ENCODE measurements at places on chromosomes 7 and 10. TPM values are rescaled to one million over a fixed set of nuclear protein-coding genes. Genes with fewer than 3 reads are reported as not detected.

THAP5 gene
- 43.6 TPM for total RNA-seq

TNKS2 gene
- total RNA-seq = 30.6 TPM

DNA sequence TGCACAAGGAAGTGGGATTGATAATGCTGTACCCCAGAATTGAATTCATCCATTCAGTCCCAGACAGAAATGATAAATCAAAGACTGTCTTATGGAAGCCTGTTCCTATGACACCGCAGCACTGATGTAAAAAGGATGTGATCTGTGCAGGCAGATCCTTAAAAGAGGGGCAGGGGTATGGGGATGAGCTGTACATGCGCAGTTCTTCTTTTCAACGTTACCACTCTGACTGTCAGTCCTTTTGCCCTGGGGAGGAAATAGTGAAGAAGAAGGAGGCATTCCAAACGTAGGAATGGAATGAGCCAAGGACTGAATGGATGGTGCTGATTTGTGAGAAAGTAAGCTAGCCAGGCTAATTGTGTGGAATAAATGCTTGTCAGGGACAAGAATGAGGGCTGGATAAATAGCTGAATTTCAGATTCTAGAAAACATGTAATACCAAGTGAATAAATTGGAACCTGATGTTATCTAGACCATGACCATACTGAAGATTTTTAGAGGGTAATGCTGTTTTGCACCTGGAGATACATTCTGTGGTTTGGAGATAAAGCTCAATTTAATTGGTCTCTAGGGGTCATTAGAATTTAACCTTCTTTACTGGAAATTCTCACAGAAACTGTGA lies 509.3 kb downstream of the SORCS3 start:
- DNase-seq = no peak

C10orf143 gene
- 0.96 TPM for total RNA-seq

EN2 gene
- total RNA-seq = 0.69 TPM

DNA sequence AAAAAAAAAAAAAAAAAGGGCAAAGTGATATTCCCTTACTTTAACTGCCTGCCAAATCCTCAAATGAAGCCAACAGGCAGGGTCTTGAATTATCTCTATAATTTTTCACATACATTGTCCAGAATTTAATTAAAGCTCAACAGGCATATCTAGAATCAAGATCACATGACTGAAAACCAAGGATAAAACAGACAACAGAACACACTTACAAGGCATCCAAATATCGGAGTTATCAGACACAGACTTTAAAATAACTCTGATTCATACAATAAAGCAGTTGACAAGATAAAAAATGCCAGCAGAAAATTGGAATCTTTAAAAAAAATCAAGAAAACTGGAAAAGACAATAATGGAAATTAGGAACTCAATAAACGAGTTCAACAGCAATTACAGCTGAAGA lies 10.7 kb downstream of the CYTH3 start:
- no peak for DNase-seq

PLEKHS1 gene
- not detected for total RNA-seq

DNA sequence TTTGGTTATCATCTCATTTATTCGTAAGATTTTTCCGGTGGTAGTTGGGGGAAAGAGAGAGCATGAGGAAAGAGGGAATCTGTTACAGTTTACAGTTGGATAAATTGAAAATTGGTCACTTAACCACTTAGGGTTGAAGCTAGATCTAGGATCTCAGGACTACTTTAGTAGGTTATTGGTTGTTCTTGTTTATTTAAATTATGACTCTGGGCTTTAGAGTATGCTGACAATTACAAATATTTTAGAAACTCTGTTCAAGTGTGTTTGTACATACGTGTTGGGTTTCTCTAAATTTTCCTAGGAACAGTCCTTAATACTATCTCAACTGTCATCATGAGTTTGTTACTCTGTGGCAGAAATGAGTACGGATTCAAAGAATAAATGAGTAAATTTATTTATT lies 48.6 kb upstream of the STRIP2 start:
- no peak for DNase-seq

DNA sequence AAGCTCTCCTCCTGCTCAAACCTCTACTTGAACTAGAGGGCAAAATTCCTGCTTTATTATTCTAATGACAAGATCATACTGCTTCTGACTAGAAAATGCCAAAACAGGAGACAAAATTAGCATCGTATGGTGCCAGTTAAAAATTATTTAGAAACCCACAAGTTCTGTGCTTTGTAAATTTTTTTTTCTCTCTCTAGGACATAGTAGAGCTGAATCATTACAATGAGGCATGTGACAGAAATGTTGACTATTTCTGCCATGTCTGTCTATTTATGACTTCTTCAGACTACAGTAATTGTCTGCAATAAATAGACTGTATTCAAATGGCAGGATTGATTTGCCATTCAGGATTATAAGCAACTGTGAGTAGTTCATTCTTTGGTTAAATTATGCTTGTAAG lies 335.8 kb downstream of the PRPF18 start:
- peak; percentile 65 for DNase-seq

SLC16A9 gene
- total RNA-seq = 0.80 TPM

- no peak for DNase-seq
These were observed 120.7 kb upstream of the FAM3C start for GRCh38 chr7:121516821-121517220.

STEAP2 gene
- total RNA-seq = 11.4 TPM

GRCh38 chr10:99394761-99395386 lies 35.5 kb downstream of the GOT1 start:
- DNase-seq = no peak

DNA sequence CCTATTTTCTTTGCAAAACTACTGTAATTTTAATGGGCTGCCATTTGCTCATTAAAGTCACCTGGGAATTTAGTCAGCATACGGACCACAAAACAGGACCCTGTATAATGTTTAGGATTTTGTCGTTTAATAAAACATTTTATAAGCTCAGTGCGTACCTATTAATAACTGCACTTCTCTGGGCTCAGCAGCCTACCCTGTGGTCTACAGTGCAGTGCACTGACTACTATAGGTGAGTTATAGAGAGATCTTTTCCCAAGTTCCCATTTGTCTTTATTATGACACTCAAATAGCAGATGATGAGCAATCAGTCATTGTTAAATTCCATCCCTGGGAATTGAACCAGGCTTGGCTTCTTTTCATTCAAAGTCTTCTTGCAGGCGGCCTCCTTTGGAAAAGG lies 433.4 kb upstream of the NFE2L3 start:
- no peak for DNase-seq

- no peak for DNase-seq
These were observed 241.5 kb downstream of the WDR37 start for GRCh38 chr10:1297566-1298301.

KNDC1 gene
- total RNA-seq = not detected

DNA sequence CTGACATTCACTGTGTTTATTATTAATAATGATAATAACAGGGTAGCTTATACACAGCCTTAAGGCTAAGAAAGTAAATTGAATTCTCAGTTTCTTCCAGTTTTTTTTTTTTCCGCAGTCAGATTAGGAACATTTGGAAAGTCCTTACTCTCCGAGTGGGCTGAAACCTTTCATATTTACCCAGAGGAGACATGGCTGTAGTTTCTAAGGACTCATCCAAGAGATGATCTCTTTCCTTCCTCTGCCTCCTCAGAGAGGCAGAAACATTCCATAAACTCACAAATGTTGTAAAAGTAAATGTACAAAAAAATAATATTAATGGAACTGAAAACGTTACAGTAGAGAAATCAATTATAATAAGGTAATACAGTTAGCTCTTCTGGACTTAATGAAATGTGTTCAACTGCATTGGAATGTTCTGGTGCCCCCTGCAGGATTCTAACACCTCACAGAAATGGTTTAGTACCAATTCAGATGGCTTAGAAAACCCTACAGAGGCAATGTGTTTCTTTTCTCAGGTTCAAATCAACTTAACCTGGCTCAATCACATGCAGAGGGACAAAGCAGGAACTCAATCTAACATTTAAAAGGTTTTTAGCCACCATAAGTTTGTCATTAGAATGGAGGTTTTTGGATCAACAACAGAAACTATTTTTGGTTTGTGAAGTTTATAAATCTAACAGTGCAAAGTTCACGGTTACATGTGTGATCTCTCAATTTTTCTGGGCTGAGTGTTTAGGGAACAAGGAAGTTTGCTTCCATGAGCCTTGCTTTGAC lies 71.7 kb downstream of the ICA1 start:
- peak; percentile 59 for DNase-seq

DNA sequence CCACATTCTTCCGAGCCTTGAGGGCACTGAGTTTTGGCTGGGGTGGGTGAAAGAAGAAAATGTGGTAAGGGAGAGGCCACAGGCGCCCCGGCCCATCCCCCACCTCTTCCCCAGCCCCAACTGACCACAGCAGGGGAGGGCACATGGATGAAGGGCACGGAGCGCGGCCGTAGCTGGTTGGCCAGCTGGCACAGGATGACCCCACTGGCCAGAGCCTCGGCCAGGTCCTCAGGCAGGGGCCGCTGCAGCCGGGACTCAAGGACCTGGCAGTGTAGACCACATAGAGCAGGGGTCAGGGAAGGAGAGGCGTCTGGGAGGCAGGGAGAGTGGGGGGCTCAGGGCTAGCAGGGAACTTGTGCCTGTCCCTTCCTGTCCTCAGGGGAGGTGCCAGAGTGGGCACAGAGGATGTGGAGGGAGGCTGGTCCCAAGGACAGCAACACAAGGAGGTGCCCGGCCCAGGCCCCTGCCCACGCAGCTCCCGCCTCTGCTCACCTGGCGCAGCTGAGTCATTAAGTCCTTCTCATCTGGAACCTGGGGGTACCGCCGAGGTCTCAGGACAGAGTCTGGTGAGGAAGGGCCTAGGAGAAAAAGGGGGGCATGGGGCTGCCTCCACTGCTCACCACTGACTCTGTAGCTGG lies 2.2 kb upstream of the SAP25 start:
- DNase-seq = no peak

AKR1D1 gene
- total RNA-seq = not detected

GRCh38 chr7:22356701-22357310 lies at the start of gene RAPGEF5:
TSS of gene RAPGEF5 (minus strand) at chr7:22357154. CDS start at chr7:22357060, 94 bp downstream.
- DNase-seq = no peak

MRPL43 gene
- total RNA-seq = 99.8 TPM

GRCh38 chr7:120703585-120704240 lies 154.2 kb downstream of the TSPAN12 start:
- DNase-seq = no peak

MSMB gene
- not detected for total RNA-seq

DNA sequence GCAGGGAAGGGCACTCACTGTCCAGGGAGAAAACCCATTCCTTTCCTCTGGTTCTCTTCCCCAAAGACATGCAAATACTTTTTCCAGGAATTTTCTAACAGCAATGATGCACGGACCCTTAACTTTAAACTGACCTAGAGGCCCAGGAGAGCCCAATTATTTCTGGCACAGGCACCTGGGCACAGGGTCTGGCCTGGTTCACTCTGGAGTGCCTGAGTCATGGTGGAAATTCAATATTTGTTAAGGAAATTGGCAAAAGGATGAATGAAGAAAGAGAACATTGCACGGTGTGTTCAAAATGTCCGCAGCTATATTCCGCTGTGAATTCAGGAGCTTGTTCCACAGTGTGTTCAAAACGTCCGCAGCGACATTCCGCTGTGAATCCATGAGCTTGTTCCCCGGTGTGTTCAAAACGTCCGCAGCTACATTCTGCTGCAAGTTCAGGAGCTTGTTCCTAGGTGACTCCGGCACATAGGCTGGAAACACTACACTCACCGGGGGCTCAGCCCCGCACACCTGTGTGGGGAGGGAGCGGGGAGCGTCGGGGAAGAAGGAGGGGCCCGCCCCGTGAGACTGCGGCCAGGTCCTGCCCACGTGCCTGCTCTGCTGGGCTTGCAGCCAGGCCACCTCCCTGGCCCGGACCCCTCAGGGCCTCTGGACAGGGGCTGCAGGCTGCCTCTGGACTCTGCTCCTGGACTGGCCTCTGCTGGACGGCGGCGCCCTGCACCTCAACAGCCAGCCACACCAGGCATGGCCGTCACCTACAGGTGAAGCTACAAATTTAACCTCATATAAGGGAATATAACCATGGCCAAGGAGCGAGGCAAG lies 72.0 kb upstream of the FAM20C start:
- DNase-seq = no peak

GRCh38 chr10:121983852-121984251 lies 5.1 kb upstream of the TACC2 start:
- no peak for DNase-seq

SORBS1 gene
- 3.7 TPM for total RNA-seq

PGAM2 gene
- not detected for total RNA-seq

GRCh38 chr7:101624246-101625001 lies 4.7 kb downstream of the MYL10 start:
- DNase-seq = peak; percentile 77

DNA sequence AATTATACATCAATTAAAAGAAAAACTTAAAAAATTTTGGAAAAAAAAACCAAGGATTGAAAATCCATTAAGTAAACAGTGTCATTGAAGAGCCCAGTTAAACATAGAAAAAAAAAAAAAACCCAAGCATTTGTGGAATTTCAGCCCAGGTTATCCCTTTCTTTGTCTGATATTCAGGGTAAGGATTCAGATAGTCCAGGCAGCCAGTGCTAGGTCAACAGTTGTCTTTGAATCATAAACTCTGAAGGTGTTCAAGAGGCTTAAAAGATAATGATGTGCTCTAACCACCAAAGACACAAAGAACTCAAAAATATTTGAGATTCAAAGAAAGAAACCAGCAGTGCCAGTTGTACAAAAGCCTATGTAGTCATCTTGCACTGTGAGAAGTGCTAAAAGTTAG lies 270.3 kb upstream of the DKK1 start:
- no peak for DNase-seq

NPFFR1 gene
- total RNA-seq = not detected

- DNase-seq = peak; percentile 20
These were observed 46.3 kb upstream of the FZD9 start for GRCh38 chr7:73387221-73387828.

- no peak for DNase-seq
These were observed 115.5 kb downstream of the WDFY4 start for GRCh38 chr10:48800007-48800675.

DNA sequence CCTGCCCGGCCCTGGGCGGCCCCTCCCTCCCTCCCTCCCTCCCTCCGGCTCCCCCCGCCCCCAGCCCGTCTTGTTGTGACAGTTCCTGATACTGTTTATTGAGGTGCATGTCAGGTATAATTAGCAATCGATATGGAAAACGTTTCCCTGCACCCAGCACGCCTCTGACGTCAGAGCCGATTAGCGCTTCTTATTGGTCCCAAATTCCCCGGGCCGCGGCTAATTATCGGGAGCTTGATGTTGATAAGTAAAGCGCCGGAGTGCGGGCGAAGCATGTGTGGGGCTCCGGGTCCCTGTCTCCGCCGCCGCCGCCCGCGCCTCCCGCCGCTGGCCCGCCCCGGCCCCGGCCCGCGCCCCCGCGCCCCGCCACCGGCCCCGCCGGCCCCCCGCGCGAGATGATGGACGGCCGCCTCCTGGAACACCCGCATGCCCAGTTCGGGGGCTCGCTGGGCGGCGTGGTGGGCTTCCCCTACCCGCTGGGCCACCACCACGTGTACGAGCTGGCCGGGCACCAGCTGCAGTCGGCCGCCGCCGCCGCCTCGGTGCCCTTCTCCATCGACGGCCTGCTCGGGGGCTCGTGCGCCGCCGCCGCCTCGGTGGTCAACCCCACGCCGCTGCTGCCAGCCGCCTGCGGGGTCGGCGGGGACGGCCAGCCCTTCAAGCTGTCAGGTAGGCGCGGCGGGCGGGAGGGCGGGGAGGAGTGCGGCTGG lies at the start of gene UNCX:
UNCX (plus strand) TSS at position 250 of the 710 bp plus-strand sequence; CDS start at position 396, 146 bp downstream.
- DNase-seq = no peak

- DNase-seq = no peak
These were observed 426.0 kb downstream of the RPS24 start for GRCh38 chr10:78459639-78460037.

All from LHCN-M2 (cell line).